ENCODE measurements at places on chromosomes 7 and 10. TPM values are rescaled to one million over a fixed set of nuclear protein-coding genes. Genes with fewer than 3 reads are reported as not detected.

The PTPRE gene
- 4.0 TPM for polyA plus RNA-seq

The ANKRD1 gene
- 0.79 TPM for polyA plus RNA-seq

The CCDC126 gene
- 22.9 TPM for polyA plus RNA-seq

The SLIT1 gene
- 8.0 TPM for polyA plus RNA-seq

The MLXIPL gene
- polyA plus RNA-seq = 2.3 TPM

The NOS3 gene
- polyA plus RNA-seq = 6.2 TPM

The SLC35B4 gene
- polyA plus RNA-seq = 23.4 TPM

The PLPP4 gene
- polyA plus RNA-seq = 6.2 TPM

The ZNF853 gene
- polyA plus RNA-seq = 16.3 TPM

All from left renal pelvis (tissue), 4 donors.